Mesothelial cell of epicardium (in vitro differentiated cells): ENCODE measurements at places on chromosomes 5 and 9.

DNA sequence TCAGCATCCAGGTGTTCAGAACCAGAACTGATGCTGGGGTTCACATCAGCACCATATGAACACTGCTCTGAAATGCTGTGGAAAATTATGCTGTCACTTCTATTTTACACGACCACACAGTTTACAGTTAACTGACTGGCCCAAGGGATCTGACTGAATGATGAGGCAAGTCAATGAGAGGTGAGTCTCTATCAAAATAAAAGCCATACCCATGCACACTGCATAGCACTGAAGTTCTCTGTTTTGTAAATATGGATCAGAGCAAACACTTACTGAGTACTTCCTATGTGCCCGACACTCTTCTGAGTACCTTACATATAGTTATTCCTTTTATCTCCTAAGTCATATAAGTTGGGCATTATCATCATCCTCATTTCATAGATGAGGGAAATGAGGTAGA is 122.8 kb downstream of the TARS1 start:
- no peak for DNase-seq

DNA sequence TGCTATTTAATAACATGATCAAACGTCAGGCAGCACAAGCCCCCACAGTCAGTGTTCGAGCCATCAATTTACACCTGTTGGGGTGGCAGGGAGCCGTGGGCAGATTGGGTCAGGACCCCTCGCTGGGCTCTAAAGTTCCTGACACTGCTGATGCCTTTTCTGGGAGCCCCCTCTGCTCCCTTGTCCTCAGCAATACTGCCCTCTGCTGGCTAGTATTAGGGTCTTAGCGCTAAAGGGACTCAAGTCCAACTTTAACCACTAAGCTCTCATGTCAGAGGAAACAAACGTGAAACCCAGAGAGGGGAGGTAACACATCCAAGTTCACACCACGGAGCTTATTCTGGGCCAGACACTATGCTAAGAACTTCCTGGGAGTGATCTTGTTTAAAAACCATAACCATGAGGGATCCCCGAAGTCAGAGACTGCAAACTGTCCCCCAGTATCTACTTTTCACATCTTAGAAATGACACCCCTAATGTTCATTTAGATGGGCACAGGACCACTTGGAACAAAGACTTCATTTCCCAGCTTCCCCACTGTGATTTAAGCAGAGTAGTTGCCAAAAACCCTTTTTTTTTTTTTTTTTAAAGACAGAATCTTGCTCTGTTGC is 20.4 kb downstream of the ANKS6 start:
- no peak for DNase-seq

DNA sequence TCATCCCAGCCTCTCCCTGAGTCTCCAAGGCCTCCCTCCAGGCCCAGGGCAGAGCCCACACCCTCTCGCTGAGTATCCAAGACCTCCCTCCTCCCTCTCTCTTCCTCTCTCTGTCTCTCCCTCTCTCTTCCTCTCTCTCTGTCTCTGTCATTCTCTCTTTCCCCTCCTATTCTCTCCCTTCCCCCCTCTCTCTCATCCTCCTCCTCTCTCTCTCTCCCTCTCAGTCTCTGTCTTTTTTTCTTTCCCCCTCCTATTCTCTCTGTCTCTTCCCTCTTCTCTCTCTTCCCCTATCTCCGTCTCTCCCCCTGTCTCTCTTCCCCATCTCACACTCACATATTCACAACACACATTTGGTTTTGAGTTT is 8.1 kb downstream of the SLC6A19 start:
- no peak for DNase-seq

DNA sequence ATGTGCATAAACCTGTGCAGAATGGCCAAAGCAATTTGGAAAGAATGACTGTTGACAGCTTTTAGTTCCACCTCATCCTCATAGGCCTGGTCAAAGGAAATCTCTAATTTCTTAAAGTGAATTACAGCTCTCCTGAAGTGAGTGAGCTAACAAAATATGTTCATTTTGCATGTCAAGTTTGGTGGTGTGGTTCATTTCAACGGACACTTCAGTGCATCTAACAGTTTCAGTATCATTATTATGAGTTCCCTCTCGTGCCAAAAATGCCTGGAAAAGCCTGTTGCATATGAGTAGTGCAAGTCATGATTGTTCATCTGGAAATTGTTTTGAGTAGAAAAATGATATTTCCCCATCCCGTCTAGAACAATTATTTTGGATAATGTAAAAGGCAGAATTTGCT is 53.2 kb upstream of the HMHB1 start:
- DNase-seq, result no peak

DNA sequence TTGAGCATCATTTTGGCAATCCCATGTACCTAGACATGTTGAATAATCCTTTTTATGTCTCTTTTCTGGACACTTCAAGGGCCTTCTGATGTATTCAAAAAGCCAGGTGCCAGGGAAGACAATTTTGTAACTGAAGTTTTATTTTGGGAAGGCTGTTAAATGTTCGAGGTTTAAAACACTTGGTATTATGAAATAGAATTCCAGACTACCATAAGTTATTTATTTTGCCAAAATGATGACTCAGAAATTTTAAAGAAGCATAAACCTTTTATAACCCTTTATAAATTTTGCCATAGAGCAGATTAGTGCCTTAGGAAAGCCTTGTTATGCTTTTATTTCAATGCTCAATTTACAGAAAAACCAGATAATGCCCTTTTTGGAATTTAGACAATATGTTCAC is 30.3 kb upstream of the UHRF2 start:
- no peak for DNase-seq

DNA sequence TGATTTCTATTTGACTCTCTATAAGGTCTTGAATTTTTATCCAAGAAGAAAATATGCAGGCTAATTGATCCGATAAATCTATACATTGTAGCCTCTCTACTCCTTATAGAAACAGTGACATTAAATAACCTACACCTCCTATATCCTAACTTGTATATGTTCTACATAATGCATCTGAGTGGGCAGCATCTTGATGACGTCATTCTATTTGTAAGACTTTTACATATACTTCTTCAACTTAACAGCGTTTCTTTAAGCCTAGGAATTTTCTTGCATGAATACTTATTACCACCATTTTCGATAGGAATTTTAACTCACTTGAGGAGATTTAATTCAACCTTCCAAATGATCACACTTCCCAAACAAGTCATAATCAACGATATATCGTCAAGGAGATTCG is 869.0 kb downstream of the PTPRD start:
- DNase-seq, result no peak

DNA sequence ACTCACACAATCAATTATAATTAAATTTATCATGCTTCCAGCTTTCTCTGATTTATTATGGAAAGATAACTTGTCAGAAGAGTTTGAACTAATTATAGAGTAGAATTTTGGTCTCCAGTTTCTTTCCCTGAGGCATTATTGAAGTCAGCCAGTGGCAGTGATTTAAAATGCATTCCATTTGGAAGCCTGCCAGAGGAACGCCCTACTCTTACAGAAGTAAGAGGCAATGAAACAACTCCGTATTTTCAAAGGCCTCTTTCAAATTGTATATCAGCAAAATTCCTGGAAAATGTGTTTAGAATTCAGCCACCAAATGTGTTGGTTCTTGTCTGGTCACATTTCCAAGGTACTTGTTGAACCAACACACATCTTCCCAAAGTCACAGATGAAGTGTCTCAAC is 640.9 kb downstream of the SEMA5A start:
- DNase-seq, result peak; percentile 53

- no peak for DNase-seq
These were observed 16.1 kb downstream of the BASP1 start for GRCh38 chr5:17233488-17233887.

GRCh38 chr5:83471405-83472212 is at the start of gene VCAN:
Gene VCAN (plus strand): TSS chr5:83471744. CDS start chr5:83483519, 11,775 bp downstream.
- DNase-seq, result peak; percentile 60

GRCh38 chr5:168583742-168584482 is 4.7 kb upstream of the PANK3 start:
- no peak for DNase-seq
